ENCODE measurements at places on chromosomes 6 and 20.
A peak's percentile ranks its signal among the peaks of the same experiment; 100 is the strongest.

GRCh38 chr20:18989736-18990474 lies 176.3 kb downstream of the SCP2D1 start:
- DNase-seq: no peak

- DNase-seq: no peak
These were observed 113.5 kb downstream of the OGFRL1 start for GRCh38 chr6:71402096-71402495.

GRCh38 chr6:14367296-14367695 lies 249.7 kb downstream of the CD83 start:
- DNase-seq: no peak

- no peak for DNase-seq
These were observed 2.0 kb downstream of the PI3 start for GRCh38 chr20:45176526-45177267.

GRCh38 chr6:131923356-131923755 lies 27.8 kb downstream of the CCN2 start:
- no peak for DNase-seq

GRCh38 chr20:35657271-35657670 lies 7.4 kb downstream of the CPNE1 start:
- peak; percentile 10 for DNase-seq

DNA sequence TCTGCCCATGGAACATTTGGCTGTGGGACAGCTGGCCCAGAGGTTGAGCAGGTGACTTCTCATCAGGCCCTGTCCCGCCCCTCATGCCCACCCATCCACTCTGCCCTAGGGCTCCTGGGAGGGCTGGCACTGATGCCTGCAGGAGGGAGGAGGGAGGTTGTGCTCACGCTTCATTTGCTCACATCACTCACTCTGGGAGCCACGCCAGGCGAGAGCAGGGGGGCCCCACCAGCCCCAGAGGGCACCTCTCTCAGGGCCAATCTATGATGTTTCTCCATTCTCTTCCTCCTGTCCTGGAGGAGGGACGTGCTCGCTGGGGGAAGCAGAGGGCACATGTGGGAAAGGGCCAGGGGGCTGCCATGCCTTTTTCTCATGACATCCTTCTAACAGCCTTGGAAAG lies 10.9 kb upstream of the GLP1R start:
- no peak for DNase-seq

DNA sequence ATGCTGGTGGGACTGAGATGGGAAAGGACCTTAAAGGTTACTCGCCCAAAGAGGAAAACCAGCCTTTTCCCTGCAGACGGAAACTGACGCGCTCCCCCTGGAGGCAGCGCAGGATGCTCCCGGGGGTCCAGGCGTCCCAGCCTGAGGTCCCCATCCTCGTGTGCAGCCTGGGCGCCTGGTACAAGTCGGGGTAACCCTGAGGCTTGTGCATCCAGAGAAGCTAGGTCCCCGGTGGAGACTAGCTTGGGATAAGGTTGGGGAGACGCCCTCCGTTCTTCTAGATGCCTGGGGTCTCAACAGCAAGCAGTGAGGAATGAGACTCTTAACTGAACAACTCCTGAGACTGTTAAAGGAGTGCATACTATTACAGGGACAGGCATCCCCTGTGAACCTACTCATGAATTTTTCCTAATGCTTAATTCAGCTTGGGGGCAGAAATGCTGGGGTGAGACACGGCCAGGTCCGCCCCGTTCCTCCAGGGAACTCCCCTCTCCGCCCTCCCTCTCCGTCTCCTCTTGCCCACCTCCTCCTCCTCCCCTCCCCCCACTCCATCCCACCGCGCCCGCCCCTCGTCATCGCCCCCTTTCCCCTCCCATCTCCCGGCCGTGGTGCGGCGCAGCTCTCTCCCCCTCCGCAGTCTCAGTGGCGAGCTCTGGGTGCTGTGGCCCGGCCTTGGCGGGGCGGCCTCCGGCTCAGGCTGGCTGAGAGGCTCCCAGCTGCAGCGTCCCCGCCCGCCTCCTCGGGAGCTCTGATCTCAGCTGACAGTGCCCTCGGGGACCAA lies at the start of gene PRSS35:
Gene PRSS35 (plus strand): TSS at position 634 of the 781 bp plus-strand sequence. CDS start 10,908 bp downstream, outside the sequence.
- no peak for DNase-seq

- DNase-seq: no peak
These were observed 46.8 kb downstream of the ELOVL5 start for GRCh38 chr6:53301801-53302537.

GRCh38 chr6:106281088-106281487 lies 44.5 kb downstream of the ATG5 start:
- DNase-seq: no peak

DNA sequence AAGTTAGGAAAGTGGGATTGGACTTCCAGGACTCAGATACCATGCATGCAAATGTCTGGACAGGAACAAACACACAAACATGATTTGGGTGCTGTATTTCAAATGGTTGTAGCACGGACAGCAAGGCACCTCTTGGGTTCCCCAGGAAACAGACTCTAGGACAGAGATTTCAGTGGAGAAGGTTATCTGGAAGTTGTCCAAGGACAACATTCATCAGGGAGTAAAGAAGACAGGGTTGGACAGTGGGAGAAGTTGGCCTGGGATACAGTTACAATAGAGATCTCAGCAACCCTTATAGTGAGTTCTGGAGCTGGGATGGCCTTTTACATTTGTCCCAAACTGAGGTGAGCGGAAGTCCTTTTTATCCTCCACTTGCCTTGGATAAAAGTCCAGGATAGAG lies 19.8 kb upstream of the TINAG start:
- DNase-seq: no peak

DNA sequence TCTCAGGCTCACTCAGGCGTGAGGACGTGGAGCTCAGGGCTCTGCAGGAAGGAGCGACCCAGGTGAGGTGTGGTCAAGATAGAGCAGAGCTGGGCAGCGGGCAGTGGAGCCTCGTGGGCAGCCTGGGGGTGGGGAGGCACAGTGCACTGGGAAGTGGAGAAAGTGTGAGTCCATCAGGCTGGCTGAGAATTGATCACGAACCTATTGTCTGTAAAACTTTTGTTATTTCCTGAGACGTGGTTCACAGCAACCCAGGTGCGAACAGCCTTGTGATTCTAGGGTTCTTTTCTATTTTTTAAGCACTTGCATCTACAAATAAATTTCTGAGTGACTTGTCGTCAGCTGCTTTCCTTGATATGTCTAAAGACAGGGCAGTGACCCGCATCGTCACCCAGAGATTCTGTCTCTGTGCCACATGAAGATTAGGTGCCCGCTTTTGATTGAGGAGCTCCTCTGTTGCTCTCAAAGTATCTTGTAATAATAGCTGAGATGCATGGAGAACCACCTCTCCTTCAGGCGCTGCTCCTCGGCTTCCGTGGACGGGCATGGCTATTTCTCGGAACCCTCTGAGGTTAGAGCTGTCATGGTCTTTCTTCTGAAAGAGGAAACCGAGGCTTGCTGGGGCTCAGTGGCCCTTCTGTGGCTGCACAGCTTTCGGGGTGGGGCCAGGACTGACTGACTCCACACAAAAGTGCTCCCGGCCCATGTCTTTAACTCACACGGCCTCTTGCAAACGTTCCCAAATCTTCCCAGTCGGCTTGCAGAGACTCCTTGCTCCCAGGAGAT lies 662 bp upstream of the CCR6 start:
- DNase-seq: peak; percentile 25

- no peak for DNase-seq
These were observed 92.8 kb downstream of the ADAT2 start for GRCh38 chr6:143357561-143358255.

DNA sequence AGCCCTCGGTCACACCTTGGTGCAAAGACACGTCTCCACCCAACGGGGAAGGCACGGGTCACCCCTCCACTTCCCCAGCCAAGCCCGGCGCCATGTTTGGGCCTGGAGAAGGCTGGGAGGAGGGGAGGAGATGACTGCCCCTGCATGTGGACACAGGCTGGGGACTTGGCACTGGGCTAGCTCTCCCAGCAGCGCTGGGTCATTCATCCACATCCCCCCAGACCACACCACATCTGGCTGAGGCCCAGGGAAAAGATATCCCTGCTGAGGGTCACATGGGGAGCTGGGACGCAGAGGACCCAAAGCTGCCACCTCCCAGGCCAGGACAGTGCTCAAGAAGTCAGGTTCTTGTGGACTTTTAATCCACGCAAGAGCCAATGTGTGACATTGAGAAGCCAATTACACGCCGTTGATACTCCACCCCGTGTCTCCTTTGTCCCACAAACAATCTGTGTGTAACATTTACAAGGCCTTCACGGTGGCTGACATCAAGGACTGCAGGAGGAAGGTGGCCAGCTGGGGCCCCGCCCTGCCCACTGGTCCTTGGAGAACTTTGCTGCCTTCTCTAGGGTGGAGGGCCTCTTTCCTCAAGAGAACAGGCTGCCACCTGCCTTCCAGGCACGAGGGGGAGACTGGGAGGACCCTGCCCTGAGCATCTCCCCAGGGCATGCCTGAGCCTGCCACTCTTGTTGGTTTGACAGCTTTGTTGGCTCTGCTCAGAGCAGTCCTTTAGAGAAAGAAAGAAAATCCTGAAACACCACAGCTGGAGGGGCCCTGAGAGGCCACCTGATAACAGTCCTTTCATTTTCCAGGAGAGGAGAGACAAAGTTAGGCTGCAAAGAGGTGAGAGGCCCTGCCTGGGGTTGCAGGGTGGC lies 5.3 kb upstream of the IP6K3 start:
- DNase-seq: no peak

GRCh38 chr20:8530022-8530421 lies 398.0 kb downstream of the PLCB1 start:
- no peak for DNase-seq

DNA sequence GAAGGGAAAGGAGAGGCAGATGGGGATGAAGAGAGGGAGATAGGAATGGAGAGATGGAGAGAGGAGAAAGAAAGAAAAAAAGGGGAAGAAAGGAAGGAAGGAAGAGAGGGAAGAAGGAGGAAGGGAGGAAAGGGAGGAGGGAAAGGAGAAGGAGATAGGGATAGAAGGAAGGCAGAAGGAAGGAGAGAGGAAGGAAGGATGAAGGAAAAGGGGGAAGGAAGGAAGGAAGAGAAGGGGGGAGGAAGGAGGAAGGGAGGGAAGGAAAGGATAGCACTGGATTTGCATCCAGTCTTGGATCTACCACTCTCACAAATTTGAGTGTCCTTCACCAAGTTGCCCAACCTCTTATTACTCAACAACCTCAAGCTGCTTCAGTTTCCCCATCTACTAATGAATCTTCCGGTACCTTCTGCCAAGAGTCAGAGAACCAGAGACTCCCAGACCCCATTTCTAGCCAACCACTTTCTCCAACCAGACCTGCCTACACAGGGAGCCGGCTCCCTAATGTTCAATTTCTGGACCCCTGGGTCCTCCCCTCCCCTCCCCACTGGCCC lies 79.7 kb upstream of the FOXP4 start:
- no peak for DNase-seq

DNA sequence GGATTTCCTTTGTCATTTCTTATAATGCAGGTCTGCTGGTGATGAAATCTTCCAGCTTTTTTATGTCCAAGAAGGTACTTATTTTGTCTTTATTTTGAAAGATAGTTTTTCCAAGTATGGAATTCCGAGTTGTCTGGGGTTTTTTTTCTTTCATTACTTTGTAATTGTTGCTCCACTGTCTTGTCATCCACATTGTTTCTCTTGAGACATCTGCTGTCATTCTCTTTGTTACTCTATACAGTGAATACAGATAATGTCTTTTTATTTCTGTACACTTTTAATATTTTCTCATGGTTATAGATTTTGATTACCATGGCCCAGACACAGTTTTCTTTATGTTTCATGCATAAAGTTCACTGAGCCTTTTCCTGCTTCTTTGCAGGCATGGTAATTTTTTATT lies 133.1 kb downstream of the SYCP2 start:
- no peak for DNase-seq

DNA sequence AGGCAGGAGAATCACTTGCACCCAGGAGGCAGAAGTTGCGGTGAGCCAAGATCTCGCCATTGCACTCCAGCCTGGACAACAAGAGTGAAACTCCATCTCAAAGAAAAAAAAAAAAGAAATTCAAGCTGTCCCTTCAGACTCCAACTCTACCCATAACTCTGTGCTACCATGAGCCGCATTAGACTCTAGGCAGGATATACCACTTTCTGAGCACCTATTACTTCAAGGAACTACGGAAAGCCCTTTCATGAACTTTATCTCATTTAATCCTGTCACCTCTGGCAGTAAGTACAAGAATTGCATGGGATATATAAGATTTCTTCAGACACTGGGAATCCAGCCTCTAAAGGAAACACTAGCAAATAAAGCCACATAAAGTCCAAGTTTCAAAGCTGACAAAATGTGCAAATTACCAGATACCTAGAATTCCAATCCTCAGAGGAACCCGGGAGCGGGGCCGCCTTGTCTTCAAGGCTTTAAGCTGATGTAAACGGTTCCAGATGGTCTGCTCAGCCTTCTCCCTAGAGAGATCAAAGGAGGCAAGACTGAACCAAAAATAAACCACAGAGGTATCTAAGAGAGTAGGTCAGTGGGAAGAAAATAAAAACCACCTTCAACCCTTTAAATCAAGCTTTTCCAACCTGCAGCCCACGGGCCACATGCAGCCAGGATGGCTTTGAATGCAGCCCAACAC lies 9.4 kb downstream of the CDK5RAP1 start:
- DNase-seq: no peak

DNA sequence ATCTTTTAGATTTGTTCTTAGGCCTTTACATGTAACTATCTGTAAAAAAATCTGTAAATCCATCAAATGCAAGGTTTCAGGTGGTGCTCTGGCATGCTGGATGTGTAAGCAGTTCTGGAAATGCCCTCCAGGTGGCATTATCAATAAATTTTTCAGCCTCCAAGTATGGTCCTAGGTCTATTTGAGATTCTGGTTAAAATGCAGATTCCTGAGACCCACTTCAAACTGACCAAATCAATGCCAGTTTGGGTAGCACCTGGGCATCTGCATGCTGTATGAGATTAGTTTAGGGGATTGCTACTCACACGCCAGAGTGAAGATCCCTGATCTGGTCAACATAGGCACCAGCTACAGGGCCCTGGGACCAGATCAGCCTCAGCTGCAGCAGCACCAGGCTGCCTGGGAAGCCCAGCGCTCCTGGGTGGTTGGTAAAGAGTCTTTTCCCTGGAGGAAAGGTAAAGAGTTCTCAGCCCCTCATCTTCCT lies 507.3 kb upstream of the CITED2 start:
- DNase-seq: peak; percentile 19

DNA sequence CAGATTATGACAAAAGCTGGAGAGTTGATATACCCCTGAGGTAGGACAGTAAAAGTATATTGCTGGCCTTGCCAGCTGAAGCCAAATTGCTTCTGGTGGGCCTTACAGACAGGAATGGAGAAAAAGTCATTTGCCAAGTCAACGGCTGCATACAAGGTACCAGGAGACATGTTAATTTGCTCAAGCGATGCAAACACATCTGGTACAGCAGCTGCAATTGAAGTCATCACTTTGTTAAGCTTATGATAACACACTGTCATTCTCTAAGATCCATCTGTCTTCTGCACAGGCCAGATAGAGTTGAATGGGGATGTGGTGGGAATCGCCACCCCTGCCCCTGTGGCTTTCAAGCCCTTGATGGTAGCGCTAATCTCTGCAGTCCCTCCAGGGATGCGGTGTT lies 40.4 kb upstream of the POPDC3 start:
- DNase-seq: no peak

- no peak for DNase-seq
These were observed 69.9 kb downstream of the SOD2 start for GRCh38 chr6:159623156-159623555.

GRCh38 chr6:148657048-148657447 lies 89.8 kb upstream of the UST start:
- peak; percentile 2 for DNase-seq
